ENCODE measurements at places on chromosomes 4 and X.

DNA sequence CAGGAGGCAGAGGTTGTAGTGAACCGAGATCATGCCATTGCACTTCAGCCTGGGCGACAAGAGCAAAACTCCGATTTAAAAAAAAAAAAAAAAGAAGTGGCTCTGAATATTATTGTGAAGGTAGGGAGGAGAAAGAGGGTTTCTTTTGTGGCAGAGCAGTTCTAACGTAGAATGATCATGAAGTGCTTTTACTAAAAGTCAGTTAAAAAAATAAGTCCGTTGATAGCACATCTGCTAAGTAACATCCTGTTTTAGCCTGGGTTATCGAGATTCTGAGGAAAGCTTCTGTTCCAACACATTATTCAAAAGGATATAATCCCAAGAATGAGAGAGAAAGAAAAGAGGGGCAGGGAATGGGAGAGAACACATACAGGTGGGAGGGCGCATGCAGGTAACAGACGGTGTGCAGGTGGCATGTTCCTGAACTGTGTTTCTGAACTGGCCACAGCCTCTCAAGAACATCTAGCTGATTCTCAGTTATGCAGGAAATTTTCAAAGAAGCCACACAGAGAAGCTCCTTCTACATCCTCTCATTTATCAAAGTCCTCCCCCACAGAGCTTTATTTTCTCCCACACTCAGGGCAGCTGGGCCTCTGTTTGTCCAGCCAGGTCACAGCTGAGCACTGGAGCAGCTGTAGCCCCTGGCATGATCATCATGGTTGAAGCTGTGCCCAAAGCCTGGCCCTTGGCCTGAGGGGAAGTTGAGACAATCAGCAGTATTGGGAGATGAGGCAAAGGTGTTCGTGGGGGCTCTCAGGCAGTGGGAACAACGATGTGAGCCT, 342.3 kb downstream of the ZNF674 start:
- DNase-seq, result no peak

GRCh38 chrX:70174754-70175153, 2.5 kb upstream of the DGAT2L6 start:
- no peak for DNase-seq

DNA sequence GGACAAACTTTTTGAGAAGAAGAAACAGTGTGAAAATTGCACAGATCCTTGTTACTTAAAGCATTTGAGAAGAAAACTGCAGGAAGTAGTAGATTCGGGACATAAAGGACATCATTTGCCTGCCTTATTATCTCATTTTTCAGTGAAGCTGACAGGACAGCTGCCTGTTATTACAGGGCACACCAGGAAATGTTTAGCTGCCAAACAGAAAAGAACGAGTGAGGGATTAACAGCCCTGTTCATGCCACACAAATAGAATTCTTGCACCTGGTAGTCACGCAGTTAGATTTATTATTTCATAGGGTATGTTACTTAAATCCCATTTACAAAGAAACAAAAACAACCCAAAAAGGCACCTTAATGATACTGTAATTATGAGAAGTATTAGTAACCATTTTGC, 100.6 kb downstream of the CHIC2 start:
- DNase-seq, result no peak

DNA sequence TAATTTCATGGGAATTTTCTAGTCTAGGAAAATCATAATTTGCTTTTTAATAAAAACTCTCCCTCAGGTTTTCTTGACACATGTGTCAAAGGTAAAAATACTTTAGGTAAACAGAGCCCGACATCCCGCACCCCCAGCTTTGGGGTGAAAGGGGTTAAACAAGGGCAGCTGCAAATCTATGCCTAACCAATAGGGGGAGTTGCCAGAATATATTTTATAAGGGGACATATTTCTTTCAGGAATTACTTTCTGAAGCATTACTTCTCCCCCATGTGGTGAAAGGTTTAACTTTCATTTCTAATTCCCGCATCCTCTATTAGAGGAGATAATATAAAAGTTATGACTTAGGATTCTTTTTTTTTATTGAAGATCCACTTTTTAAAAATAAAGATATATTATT, 53.9 kb upstream of the HEPH start:
- peak; percentile 10 for DNase-seq

- no peak for DNase-seq
These were observed 54.3 kb upstream of the CAMK2D start for GRCh38 chr4:113815826-113816225.

DNA sequence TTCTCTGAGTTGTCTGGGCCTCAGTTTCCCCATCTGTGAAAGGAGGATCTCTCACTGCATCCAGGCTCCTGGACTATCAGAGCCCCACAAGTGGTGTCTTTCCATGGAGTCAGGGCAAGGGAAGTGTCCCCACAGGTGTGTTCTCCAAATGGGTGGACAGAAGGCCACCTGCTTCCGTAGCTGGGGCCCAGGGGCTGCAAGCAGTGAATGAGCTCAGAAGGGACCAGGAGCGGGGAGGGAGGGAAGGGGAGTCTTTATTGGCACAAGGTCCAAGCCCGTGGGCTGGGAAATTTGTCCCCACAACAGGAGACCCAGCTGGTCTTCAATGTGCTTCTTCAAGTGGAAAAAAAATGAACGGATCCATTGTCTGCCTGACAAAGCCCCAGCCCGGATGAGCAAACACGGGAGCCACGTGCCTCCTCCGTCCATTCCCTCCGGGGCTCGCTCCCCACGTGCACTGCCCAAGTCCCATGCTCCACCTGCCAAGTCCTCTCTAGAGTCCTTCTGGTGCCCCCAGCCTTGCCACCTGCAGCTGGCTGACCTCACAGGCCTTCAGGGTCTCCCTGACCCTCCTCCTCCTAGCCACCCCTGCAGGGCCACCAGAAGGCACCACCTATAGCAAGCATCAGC, 72.0 kb downstream of the JAKMIP1 start:
- no peak for DNase-seq

- peak; percentile 68 for DNase-seq
These were observed 16.8 kb upstream of the NAT8L start for GRCh38 chr4:2042204-2042946.

- no peak for DNase-seq
These were observed 134.4 kb downstream of the RASL11B start for GRCh38 chr4:52996261-52997131.

DNA sequence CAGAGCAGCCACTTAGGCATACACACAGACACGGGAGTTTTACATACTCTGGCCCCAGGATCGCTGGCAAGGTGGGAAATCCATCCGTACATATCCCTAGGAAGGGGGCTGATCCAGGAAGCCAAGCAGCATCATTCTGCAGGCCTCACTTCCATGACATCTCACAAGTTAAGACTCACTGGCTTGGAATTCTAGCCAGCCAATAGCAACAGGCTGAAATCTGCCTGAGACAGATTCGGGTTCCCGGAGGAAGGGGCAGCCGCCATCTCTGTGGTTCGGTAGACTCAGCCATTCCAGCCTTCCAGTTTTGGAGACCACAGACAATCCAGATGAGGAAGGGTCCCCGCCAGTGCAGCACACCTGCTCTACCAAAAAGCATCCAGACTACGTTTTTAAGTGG, 31.3 kb downstream of the SOWAHB start:
- DNase-seq, result no peak

DNA sequence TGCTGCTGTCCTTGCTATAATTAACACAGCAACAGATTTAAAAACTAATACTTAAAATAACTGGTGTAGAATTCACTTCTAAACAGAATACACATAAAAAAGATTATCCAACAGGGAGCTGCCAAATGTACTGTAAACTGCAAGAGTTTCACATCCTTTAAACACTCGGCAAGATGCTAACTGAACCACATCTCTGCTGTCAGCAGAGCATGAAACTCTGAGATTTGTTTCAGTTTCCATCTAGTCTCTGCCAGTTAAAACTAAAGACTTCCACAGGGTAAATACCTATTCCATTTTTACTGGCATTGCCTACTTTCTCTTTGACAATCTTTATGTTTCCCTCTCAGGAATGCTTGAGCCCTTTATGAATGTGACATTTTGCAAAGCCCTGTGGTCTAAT, 127.7 kb downstream of the SLC7A11 start:
- DNase-seq, result peak; percentile 44

- DNase-seq, result no peak
These were observed 20.3 kb downstream of the SHISA3 start for GRCh38 chr4:42417550-42417949.

DNA sequence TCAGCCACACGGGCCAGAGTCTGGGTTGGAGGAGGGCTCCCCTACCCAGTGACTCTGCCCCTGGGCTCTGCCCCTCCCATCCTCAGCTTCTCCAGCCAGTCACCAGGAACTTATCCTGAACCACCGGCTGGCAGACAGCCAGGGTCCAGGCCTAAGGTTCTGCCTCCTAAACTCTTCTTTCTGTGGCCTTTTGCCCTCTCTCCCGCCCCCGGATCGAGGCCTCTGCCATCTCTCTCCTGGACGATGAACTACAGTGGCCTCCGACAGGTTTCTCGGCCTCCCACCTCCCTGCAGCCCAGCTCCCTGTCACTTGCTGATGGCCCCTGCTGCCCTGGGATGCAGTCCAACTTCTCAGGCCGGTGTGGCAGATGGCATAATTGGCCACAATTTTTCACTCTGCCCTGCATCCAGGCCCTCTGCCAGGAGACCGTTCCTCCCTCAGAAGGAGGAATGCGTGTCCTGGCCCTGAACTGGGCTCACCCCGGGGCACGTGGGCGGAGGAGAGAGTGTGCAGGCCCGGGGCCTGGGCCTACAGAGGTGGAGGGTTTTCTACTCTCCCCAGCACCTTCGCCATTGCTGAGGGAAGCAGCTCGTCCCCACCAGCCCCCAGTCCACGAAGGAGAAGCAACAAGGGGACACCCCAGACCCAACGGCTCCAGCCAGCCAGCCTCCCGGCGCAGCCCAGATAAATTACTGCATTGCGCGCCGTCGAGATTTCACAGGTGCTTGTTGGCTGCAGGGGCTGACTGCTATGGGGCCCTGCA, 81.9 kb upstream of the LRPAP1 start:
- DNase-seq, result no peak

GRCh38 chr4:52655506-52655905, 3.6 kb downstream of the USP46 start:
- no peak for DNase-seq

DNA sequence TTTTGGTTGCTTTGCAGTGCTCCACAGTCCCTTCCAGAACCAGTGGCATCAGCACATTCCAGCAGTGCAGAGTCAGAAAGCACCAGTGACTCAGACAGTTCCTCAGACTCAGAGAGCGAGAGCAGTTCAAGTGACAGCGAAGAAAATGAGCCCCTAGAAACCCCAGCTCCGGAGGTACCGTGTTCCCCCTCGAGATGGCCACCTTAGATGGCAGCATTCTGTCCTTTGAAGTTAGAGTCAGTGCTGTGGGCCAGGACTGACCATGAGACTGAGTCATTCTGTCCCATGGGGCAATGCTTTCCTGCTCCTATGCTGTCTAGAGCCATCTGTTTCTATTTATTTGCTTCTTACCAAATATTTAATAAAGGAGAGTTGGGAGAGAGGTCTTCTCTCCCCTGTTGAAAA, 112.3 kb downstream of the KLHL8 start:
- no peak for DNase-seq

- no peak for DNase-seq
These were observed 2.2 kb downstream of the SORCS2 start for GRCh38 chr4:7194251-7195140.

All from GM10248 (cell line).